ENCODE measurements at places on chromosomes 2 and 18.

DNA sequence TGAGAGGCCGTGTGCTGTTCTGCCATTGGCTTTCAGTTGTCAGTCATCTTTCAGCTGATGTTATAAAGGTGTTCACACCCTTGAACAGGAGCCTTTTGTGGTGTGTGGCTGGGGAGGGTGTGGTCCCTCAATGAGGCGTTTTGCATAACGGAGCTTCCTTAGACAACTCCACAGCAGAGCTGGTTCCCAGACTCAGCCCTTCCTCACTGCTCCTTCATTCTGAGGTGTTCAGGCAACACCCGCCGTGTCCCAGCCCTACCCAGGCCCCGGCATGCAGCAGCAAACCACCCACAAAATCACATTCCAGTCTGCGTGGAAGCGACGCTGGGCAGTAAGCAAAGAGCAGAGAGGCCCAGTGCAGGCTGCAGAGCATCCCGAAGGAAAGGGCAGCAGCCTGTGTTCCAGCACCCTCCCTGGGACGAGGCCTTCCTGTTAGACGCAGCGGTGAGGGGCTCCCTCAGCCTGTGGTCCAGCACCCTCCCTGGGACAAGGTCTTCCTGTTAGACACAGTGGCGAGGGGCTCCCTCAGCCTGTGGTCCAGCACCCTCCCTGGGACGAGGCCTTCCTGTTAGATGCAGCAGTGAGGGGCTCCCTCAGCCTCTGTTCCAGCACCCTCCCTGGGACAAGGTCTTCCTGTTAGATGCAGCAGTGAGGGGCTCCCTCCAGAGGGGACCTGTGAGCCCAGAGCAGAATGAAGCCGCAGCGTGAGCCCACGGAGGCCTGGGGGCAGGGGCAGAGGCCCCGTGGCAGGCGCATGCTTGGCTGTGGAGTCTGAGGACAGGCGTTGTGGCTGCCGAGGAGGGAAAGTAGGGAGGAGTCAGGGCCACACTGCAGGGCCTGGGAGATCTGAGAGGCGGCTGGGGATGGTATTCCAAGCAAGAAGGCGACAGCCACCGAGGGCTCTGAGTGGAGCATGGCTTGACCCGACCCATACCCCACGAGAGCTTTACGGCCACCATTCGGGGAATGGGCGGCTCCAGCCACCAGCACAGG is 201.8 kb upstream of the HDAC4 start:
- DNase-seq: no peak

GRCh38 chr2:148627224-148627623 is 17.3 kb upstream of the EPC2 start:
- DNase-seq: no peak

DNA sequence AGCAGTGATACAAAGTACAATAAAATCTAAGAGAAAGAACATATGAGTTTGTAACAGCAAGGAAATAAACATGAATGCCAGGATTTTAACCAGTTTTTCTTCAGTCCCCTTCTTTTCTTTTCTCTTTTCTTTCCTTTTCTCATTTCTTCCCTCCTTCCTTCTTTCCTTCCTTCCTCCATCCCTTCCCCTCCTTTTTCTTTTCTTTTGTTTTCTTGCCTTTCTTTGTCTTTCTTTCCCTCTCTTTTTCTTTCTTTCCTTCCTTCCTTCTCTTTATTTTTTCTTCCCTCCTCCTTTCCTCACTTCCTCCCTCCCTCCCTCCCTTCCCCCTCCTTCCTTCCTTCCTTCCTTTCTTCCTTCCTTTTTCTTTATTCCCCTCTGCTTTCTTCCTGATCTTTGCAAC is 142.8 kb upstream of the SYT4 start:
- no peak for DNase-seq

DNA sequence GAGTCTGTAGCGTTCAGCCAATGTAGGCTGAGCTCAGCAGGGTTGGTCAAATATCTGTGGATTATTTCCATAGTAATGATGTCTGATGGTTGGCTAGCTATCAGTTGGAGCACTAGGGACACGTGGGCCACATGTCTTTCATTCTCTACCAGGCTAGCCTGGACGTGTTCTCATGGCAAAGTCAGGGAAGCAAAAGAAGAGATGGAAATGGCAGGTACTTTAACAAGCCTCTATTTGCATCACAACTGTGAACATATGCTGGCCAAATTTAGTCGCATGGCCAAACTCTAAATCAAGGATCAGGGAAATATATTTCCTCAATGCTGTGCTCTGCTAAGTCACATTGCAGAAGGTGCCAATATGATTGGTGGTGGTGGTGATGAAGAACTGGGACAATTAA is 371.6 kb upstream of the CHST9 start:
- DNase-seq: no peak

GRCh38 chr2:206176901-206177300 is 17.2 kb downstream of the EEF1B2 start:
- DNase-seq: peak; percentile 34

DNA sequence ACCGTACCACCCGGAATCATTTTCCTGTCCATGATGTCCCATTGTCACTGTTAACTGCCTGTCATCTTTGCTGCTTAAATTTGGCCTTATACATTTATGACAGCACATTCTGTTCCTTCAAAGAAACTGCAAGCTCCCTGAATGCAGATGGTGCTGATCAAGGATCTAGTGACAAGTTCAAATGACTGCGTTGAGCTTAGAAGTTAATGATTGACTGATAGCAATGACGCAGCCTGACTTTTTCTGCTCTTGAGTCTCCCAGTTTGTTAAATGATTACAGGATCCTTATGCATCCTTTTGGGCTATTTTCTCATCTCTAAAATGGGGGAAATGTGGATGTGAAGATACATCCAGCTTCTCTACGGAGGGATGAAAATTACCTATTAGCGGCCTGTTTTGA is 159.0 kb downstream of the DCC start:
- no peak for DNase-seq

GRCh38 chr2:225156853-225157451 is 114.7 kb upstream of the DOCK10 start:
- DNase-seq: no peak

GRCh38 chr2:233385489-233386044 is 31.3 kb downstream of the DGKD start:
- peak; percentile 42 for DNase-seq

- no peak for DNase-seq
These were observed 196.8 kb downstream of the PPP1R1C start for GRCh38 chr2:182182436-182182835.

- DNase-seq: peak; percentile 26
These were observed 1.5 kb downstream of the ARL5A start for GRCh38 chr2:151826737-151827157.

DNA sequence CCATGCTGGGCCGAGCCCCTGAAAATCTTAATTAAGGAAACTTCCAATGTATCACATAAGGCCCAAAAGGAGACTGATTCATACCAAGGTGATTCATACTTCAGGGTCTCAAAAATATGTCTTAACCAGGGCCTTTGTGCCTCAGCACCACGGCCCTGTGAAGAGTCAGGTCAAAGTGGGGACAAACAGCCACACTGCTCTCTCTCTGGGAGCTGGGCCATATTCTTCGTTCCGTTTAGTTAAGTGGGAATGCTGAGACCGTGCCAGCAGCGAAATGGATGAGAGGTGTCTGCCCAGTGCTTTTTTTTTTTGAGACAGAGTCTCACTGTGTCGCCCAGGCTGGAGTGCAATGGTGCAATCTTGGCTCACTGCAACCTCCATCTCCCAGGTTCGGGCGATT is 9.3 kb upstream of the PTMA start:
- DNase-seq: no peak

- no peak for DNase-seq
These were observed 19.2 kb downstream of the TMEM185B start for GRCh38 chr2:120204022-120204405.

- no peak for DNase-seq
These were observed 317.4 kb downstream of the EN1 start for GRCh38 chr2:118529908-118530599.

DNA sequence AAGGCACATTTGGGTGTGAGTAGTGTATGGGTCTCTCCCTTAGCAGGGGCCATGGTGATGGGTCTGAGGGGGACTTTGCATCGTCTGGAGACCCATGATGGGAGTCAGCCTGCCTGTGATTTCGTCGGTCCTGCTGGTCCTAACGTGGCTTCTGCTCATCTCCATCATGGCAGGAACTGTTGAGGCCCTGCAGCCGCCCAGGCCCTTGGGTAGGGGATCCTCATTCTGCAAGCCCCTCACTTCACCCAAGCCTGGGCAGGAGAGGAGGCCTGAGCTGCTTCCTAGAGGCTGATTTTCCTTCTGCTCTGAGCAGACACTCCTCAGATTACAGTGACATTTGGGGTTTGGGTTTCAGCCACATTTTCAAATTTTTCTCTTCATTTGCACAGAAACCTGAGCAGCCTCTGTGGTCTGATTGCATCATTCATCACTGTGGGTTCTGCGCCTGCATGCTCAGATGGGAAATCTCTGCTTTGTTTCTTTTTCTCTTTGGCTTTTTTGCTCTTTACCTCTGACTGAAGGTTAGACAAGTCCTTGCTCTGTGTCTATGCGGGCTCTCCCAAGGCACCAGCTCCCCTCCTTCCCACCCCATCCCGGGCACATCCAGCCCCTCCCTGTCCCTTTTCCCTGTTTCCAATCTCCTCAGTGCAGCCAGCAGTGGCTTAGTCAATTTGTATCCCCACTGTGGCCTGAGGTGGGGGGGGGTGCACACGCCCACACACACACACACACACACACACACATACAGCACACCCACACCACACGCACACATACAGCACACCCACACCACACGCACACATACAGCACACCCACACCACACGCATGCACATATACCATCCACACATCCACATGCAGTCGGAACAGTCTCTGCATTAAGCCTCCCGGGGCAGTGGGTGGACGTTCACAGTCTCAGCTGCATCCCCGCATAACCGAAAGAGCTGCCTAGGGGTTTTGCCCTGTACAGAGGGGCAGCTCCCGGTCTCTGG is 305.4 kb upstream of the HS6ST1 start:
- peak; percentile 75 for DNase-seq

DNA sequence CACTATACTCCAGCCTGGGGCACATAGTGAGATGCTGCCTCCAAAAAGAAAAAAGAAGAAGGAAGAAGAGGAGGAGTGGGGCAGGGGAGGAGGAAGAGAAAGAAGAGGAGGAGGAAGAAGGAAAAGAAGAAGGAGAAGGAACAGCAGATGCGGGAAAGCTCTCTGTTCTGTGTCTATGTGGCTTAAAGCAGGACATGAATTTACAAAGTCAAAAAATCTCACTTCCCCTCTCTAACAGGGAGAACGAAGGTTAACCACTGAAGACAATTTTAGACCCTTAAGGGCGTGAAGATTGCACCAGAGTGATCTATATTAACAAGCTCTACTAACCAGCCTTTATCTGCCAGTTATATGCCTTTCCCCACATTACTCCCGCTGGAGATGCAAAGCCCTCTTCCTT is 258.9 kb downstream of the METTL4 start:
- no peak for DNase-seq

GRCh38 chr2:128501006-128501690 is 182.5 kb upstream of the HS6ST1 start:
- DNase-seq: no peak

DNA sequence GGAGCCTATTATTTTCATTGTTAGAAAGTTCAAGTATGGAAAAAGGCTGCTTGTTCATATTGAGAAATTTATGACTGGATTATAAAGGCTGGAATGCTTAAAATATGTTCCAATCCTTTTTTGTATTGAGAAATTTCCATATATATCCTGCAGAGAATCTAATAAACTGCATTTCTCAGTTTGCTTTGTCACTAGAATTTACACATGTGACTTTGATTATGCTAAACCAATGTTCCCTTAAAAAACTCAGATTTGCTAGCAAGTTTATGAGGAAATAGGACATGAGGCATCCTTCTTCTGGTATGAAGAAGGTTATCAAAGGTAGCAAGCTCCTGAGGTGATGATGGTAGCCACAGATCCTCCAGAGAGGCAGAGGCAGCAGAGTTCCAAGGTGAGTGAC is 29.2 kb upstream of the DSEL start:
- no peak for DNase-seq

- DNase-seq: no peak
These were observed 134.4 kb downstream of the CAMKMT start for GRCh38 chr2:44496130-44496529.

GRCh38 chr2:24919506-24920097 is 435 bp downstream of the ADCY3 start:
- DNase-seq: no peak

- no peak for DNase-seq
These were observed 50.8 kb downstream of the TWIST2 start for GRCh38 chr2:238898534-238899281.

DNA sequence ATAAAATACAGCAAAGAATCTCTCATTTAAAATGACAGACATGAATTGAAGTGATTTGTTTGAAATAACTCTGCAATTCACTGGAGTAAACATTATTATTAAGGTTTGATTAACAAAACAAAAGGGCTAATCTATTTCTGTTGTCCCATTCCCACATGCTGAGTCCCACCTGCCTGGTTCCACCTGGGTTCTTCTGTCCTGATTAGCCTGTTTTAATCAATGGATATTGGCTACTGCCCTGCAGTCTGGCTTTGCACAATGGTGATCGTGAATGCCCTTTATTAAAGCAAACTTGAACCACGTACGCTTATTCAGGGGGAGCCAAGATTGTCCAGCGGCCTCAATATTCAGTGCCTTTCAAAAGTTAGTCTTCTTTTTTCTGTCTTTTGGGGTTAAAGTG is 72.8 kb upstream of the CDH19 start:
- DNase-seq: no peak

DNA sequence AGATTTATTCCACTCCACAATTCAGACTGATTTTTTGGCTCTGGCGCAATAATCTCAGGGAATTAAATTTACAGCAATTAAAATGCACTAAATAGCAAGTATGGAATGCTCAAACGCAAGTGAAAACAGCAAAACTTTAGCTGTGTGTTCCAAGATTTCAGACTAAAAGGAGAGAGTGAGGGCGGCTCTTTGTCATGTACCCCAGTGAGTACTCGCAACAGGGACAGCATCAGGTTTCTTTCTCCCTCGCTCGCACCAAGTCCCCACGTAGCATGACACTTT is 1.1 kb downstream of the ROCK2 start:
- DNase-seq: no peak

- DNase-seq: no peak
These were observed 99.1 kb downstream of the EN1 start for GRCh38 chr2:118748245-118748885.

GRCh38 chr2:142586693-142587580 is 290.5 kb upstream of the KYNU start:
- no peak for DNase-seq

DNA sequence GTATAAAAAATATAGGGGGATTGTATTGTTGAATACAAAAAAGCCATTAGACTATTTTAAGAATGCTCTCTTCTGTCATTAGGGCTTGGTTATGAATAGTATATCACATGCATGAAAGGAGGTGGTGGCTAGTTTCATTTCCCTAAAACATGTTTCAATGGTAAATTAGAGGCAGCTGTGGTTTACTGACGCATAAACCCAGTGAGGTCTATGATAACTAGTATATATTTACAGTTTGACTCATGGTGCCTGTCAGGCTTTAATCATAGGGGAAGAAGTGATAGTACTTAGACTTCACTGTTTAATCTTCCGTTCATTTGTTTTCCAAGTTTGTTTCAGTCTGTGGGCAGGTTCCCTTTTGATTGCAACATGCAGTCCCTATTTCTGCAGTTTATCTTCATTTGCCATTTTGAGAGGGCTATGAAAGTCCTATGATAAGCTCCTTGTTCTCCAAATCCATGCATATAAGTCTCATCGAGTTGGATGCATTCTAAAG is 55.1 kb upstream of the MAP4K3 start:
- DNase-seq: peak; percentile 96

- DNase-seq: peak; percentile 76
These were observed 52.8 kb upstream of the TMEM182 start for GRCh38 chr2:102708847-102709559.
